Cerebellar nuclear complex (tissue), 1 donor: ENCODE measurements at places on chromosomes 3 and 15.

DNA sequence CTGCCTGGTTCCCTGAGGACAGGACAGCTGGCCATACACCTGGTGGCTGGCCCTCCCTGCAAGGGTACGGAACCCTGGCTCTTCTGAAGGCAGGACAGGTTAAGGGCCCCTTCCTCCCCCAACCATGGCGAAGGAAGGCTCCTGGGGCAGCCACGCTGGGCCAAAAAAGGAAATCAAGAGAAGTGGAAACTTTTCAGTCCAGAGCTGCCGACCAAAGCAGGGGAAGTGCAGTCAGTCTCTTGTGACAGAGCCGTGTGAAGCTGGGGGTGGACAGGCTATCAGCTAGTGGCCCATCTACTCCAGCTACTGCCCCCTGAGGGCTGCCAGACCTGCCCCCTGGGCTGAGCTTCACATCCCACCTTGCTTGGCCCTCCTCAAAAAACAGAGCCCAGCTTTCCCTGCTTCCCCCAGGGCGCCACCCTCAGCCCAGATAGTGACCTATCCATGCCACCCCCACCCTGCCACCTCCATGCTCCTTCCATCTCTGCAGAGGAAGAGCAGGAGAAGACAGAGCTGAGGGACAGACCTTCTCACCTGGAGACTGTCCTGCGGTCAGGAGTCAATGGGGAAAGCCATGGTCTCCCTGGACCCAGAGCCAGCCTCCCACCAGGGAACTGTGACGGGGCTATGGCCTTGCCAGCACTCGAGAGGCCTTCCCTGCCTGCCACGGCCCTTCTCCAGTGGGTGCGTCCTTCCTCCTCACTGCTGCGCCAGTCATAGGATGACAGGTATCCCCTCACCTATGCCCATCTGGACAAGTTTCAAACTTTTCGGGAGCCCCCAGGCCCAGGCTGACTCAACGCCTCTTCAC lies 4.6 kb downstream of the SEMA7A start:
- DNase-seq: no peak

GRCh38 chr3:120421926-120422325 lies 28.9 kb downstream of the FSTL1 start:
- DNase-seq: no peak

DNA sequence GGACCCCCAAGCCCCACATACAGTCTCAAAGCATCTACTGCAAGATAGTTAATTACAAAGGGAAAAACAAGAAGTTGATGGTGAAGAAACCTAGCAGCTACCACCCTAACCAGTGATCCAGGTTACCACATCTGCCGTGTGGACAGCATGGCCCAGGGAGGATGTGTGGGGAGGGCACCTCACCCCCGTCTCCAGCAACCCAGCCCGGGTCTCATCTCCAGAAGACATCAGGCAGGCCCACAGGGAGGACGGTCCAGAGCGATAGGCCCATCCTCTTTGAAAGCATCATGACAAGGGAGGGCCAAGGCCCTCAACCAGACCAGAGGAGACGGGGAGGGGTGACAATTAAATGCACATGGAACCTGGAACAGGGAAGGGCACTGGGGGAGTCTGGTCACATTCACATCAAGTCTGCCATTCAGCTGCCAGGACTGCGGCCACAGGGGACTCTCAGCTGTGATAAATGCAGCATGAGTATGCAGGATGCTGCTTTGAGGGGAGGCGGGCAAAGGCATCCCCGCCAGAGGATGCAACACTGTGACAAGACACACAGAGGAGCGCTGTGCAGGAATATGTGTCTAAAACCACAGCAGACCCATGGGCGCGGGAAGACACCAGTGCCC lies 18.8 kb downstream of the ZXDC start:
- DNase-seq: no peak

- no peak for DNase-seq
Measured at GRCh38 chr3:81279481-81280379, 481.7 kb downstream of the GBE1 start.

DNA sequence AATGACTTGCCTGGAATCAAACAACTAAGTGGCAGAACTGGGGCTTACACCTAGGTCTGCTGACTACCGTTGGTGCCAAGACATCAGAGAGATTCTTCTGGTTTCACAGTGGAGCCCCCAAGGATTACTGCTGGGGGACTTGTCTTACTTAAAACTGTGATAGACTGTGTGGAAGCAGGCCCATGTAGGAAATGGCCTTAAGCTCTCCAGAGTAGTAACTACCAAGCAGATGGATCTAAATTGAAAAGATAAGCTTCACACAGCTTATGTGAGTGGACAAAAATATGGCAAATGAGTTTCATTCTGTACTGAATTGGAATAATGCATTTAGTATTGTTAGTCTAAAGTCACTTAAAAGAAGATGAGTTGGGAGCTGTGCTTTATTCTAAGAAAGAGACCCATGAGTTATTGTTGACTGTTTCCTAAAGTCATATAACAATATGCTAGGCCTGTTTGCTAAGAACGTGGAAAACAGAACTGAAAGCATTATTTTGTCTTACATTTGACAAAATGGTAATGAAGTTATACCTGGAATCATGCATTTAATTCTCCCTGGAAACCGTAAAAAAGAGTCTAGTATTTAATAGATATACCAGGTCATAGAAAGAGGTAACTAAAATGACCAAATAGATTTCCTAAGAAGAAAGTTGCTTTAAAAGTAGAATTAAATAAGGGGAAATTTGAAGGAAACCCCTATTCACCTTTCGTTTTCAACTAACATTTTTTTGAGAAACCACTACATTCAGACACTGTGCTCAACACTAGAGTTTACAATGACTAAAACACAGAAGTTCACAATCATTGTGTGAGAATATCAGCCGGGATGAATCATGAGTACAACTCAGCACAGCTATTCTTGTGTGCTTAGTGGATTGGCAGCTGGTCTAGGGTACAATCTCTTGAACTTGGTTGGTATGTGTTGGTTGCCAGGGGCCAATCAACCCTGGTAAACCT lies 13.0 kb upstream of the MAPK6 start:
- no peak for DNase-seq

- DNase-seq: no peak
Measured at GRCh38 chr3:175526609-175527280, 667.6 kb downstream of the NAALADL2 start.

DNA sequence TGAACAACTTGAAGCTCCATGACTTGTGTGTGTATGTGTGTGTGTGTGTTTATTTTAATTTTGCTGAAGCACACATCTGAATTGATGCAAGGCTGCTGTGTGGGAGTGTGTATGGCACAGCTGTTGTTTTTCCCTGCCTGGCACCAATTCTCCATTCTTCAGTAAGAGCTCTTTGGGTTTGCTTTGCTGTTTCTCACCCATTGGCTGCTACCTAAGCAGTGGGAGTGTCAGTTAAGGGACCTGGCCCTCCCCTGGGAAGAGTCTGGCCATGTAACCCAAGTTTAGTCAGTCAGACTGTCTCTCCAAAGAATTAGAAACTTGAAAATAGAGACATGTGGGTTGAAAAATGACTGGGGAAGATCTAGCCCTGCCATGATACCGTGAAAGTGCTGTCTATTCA lies 126.2 kb upstream of the SYNPR start:
- no peak for DNase-seq

- no peak for DNase-seq
Measured at GRCh38 chr3:110166791-110167190, 829.4 kb upstream of the DPPA4 start.

GRCh38 chr15:71400294-71400693 lies 285.0 kb downstream of the THSD4 start:
- no peak for DNase-seq

GRCh38 chr3:6180171-6180570 lies 680.7 kb upstream of the GRM7 start:
- no peak for DNase-seq

- DNase-seq: no peak
Measured at GRCh38 chr3:195096484-195097330, 174.3 kb downstream of the XXYLT1 start.

- no peak for DNase-seq
Measured at GRCh38 chr3:18216996-18217395, 208.1 kb downstream of the SATB1 start.

DNA sequence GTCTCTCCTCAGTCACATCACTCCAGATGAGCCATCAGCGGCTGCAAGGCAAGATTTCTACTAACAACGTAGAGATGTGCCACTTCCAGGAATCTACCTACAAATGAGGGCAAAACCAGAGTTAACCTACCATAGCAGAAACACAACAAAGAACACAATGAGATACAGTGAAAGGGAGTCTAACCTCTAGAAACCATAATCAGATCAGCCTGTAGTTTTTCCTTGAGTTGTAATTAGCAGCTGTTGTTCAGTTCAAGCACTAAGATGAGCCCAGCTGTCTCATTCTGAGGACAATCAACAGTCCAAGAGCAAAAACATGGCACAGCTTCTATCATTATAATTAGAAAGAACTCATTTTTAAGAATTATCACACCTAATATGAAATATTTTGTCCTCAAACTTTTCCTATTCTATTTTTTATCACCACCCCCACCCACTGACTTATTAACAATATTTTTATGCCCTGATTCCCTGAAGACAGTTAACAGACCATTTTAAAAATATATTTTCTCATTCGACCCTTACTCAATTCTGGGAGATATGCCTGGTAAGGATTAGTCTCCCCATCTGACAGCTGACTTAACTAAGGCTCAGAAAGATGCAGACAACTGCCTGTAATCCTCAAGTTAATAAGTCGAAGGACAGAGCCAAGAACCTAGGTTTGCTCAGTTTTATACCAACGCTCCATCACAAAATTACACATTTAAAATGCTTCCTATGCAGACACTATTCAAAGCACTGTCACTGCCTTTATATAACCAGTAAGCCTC lies 50.1 kb downstream of the MAGI1 start:
- DNase-seq: no peak

- DNase-seq: no peak
Measured at GRCh38 chr3:177468816-177469215, 271.5 kb upstream of the TBL1XR1 start.

DNA sequence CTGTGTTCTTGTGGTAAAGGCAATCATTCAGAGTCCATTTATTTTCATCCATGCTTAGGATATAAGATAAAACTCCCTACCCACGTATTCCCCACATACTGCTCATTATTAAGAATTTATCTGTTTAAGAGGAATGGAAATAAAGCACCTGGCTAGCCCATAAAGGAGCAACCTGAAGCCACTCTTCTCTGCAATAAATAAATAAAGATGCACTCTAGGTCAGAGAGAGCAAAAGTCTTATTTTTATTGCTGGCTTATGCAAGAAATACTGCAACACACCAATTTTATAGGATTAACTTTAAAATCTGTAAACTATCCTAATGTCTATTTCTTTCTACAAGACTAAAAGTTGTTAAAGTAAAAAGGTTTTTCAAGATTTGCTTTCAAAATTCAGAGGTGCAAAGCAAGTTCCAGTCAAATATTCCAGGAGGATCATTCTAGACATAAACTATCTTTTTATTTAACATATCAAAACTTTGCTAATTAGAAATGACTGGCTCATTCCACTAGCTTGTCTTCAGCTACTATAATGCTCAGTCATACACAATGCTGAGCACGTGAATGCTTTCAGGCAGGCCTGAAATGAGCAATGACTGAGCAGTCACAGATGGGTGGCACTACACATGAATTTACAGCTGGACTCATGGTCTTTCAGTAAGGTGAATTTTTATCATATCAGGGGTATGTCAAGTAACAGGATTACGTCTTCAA lies 7.1 kb downstream of the TJP1 start:
- DNase-seq: no peak

- no peak for DNase-seq
Measured at GRCh38 chr3:49399461-49399860, 12.3 kb downstream of the RHOA start.

DNA sequence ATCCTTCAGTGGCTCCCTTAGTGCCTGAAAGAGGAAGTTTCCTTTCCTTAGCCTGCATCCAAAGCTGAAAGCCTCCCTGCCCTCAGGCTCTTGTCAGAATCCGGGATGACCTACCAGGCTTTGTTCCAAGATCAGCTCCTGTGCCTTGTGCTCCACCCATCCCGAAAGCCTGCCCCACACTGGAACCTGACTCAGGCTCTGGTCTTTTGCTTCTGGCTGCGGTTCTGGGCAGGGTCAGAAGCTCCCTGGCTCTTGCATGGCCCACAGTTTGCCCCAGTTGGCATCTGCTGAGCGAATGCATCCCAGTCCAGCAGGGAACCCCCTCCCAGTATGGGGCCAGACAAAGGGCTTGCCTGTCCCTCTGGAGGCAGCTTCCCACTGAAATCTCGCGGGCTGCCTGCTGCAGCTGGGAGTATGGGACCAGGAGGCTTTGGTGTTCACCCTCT lies 25.9 kb upstream of the KIF23 start:
- DNase-seq: no peak

DNA sequence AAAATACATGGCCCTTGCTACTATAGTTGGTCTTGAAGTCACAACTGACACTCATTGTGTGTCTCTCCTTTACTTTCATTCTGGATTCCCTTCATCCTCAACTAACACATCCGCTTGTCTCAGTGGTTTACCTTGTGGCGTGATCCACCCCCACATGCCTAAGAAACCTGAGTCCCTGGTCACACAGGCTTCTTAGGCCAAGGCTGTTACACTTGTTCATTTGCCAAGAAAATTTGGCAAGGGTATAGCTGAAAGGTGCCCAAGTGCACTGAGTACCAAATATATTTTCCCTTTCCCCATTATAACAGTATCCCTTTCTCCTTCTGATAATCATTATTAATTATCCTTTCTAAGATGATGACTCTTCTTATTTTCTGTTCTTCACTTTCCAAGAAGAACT lies 207.6 kb upstream of the STAC start:
- DNase-seq: no peak

GRCh38 chr3:133644768-133645167 lies 17.0 kb downstream of the TOPBP1 start:
- DNase-seq: no peak

- no peak for DNase-seq
Measured at GRCh38 chr3:105728771-105729312, 140.0 kb downstream of the CBLB start.

DNA sequence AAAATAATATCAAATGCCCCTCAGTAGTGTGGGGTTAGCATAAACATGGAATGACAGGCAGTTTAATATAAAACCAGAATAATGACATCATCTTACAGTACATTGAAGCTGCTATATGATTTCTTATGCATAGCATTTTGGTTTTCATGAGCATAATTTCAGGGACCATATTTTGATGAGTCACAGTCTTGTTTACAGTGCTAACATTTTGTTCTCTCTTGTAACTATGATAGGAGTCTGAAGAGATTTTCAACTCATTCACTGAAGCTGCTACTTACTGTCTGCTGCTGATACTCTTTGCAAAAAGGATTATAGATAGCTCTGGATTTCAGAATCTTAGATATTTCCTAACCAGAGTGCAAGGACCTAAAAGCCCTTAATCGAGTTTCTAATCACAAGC lies 92.6 kb upstream of the CCDC54 start:
- DNase-seq: no peak

- DNase-seq: no peak
Measured at GRCh38 chr3:163056874-163057497, 1560.4 kb downstream of the OTOL1 start.

- no peak for DNase-seq
Measured at GRCh38 chr3:29240248-29240647, 40.6 kb upstream of the RBMS3 start.

- DNase-seq: no peak
Measured at GRCh38 chr15:41881920-41882688, 11.7 kb downstream of the SPTBN5 start.
